ENCODE measurements at places on chromosomes 12 and 14.
A peak's percentile ranks its signal among the peaks of the same experiment; 100 is the strongest.

GRCh38 chr14:59627011-59627520, 50.5 kb upstream of the CCDC175 start:
- no peak for DNase-seq

DNA sequence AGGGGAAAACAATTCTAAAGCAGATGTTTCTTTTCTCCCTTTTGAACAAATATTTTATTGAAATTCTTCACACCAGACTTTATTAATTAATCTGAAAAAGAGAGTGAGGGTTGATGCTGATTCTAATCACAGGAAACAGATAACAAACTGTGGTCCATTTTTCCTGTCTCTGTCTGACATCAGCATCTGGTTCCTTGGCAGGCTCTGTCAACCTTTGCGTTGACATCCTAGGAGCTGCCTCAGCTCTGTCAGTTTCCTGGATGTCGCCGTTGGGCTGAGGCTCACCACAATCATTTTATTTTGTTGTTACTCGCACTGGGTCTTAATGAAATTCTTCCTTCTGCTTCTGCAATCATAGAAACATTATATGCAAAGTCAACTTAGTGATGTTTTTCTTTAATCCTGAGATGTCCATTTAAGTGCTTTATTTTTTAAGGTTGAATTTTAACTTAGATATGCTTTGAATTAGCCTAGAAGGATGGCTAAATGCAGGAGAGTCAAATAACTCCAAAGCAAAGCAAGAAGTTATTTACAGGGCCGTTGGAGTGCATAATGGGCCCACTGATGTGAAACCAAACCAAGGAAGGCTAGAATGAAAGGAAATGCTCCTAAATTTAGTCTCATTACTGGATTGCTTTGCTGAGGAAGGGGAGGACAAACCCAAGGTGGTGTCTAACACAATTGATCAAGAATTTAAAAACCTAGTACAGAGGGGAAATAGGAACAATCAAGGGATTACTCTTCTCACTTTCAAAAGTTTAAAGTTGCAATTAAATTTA, 542.4 kb downstream of the FLRT2 start:
- DNase-seq, result peak; percentile 17

GRCh38 chr14:83566567-83566966, 1963.4 kb upstream of the FLRT2 start:
- no peak for DNase-seq

DNA sequence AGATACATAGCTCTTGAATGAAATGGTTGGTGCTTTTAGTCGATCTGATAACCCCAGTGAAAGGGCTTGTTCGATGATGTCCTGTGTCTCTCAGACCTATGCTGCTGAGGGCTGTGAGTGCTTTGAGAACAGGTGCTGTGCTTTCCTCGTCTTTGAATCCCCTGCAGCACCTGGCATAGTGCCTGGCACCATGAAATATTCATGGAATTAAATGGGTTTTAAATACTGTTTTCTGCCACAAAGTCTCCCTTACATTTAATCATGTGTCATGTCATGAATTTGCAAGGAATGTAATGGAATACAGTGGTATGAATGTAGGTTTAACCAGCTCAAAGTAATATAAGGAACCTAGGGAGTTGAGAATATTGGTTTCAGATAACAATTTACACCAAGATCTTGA, 220.5 kb upstream of the PRICKLE1 start:
- no peak for DNase-seq

DNA sequence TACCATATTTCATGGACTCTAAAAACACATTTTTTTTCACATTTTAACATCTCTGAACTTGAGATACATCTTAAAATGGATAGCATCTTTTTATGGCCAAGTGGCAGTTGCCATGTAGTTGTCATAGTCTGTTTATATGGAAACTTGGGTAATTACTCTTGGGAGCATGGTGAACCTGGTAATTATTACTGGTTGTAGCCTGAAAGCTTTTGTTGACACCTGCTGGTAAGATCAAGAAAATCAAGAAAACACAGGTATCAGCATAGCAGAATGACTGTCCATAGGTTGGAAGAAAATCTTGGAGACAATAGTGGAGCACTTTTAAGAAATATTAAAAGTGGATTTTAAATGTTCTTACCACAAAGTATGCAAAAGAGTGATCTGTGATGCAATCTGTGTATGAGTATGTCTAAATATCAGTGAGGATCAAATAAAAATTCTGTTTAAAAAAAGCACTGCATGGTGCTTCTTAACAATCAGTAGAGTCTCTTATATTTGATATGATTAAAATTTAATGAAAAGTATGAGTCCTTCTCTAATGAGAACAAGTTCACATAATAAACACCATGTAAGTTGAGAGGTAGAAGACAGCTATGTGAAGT, 44.2 kb downstream of the TTC8 start:
- DNase-seq, result no peak

- no peak for DNase-seq
Measured at GRCh38 chr12:103455020-103455763, 40.6 kb downstream of the C12orf42 start.

DNA sequence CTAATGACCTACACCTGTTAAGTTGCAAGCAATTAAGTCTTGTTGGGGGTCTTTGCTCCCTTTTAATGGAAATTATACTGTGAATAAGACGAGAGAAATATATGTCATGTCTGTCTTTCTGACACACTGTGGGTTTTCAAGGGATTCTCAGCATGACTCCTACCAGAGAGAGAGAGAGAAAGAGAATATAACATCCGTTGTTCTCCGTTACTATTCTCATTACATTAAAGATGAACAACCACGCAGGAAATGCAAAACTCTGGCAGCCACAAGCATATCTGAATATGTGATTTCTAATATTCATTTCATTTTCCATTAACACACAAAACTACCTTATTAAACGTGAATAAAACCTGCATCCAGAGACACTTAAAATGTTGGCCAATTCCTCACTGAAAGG, 67.3 kb upstream of the EGLN3 start:
- no peak for DNase-seq

- no peak for DNase-seq
Measured at GRCh38 chr12:43099691-43100163, 452.3 kb downstream of the ADAMTS20 start.

DNA sequence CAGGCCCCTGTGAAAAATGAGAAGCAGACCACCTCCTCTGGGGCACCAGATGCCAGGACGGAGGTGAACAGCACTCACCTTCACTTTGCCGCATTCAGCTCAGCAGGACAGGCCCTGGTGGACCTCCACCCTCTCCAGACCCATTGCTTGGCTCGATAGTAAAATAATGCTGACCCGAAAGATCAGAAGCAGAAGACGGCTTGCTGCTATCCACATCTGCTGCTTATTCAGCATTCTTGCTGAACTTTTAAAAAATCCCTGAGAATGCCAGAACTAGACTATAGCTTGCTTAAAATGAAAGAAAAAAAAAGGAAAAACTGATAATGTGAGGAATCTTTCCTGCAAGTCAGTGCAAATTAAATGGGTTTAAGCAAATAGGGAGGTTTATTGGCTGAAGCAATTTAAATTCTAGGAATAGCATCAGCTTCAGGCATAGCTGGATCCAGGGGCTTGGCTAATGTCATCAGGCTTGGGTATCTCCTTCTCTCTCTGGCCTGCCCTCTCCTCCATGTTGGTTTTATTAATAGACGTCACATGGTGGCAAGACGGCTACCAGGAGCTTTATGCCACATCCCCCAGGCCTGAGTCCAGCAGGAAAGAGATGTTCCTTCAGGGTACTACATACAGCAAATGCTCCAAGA, 137.9 kb downstream of the SCARB1 start:
- DNase-seq, result no peak

GRCh38 chr14:31080056-31080455, 53.9 kb upstream of the STRN3 start:
- DNase-seq, result no peak

- no peak for DNase-seq
Measured at GRCh38 chr12:78290606-78291345, 460.1 kb downstream of the NAV3 start.

DNA sequence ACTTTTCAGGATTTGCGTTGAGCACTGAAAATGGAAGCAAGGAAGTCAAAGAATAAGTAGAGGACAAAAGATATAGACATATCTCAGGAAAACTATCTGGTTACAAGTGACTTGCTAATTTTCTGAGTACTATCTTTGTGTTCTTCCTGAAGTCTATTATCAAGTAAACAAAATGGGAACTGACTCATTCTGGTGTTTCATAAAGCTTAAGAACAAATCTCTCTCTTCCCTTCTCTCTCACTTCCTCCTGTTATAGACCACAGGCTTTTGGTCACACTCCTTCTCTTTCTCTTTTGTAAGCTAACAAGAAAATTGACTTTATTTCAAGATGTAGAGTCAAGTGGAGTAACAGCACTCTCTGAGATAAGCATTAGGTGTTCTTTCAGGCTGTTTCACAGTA, 406.6 kb upstream of the SYT1 start:
- DNase-seq, result no peak

- no peak for DNase-seq
Measured at GRCh38 chr14:58994130-58994529, 194.3 kb upstream of the DAAM1 start.

DNA sequence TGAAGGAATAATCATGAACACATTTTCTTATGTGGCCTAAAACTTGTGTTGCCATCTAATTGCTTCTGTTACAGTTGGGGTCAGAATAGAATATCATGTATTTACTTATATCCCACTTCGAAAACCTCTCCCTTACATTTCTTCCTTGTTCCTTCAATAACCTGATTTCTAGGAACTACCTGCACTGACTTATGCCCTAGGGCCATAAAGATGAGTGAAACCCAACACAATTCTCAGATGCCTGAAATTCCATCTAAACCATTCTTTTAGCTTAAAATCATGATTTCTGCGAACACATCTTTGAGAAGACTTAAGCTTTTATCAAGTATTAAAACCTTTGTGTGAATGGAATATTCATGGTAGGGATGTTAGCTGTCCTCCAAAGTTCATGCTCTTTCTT, 142.7 kb downstream of the SNAPC1 start:
- no peak for DNase-seq

DNA sequence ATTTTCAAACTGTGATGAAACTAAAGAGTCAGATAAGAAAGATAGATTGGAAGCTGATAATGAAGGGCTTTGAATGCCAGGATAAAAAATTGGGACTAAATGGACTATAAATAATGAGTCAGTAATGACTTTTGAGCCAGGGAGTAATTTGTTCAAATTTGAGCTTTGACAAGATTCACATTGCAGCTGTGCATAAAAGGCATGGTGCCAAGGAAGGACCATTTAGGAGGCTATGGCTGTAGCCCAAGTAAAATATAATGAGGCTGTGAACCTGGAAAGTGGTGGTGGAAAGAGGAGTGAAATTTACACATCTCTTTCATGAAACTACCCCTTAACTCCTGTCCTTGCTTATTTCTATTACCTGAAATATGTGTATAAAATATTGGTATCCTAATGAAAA, 218.5 kb downstream of the SLC6A15 start:
- DNase-seq, result no peak

GRCh38 chr12:24955389-24955788, 6.5 kb upstream of the BCAT1 start:
- no peak for DNase-seq

DNA sequence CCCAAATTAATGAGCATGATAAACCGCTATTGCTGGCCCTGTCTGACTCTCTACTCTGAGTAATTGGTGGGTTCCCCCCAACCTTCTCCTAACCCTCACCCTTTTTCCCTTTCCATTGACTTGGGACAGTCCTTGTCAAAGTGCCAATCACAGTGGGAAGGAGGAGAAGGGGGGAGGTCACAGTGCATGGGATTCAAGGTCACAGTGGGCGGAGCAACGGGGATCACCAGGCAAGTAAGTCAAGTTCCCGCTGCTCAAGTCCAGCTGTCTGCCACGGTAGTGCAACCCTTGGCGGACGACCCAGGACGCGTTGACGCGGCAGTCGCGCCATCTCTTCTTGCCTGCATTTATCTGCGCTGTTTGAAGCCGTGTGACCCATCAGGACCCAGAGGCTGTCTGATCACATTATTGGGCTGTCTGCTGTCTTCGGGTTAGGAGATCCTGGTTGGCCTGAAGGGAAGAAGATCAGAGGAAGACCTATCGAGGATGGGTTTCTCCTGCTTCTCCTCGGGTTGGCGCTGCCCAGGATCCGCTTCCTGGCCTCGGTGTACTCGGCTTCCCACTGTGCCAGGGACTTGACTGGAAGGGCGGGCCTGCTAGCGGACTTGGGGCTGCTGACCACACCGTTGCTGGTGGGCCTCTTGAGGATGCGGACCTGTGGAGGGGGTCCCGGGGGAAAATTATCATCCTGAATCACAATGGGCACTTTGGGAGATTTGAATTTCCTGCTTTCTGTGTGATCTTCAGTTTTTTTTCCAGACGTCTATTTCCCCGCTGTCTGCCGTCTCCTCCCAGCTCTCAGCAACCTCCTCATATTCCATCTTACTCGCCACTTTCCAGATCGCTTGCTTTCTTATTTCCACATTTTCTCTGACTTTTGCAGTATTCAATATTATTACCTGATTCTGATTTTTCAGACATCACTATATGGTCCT, 3.1 kb upstream of the MDM2 start:
- DNase-seq, result no peak

- DNase-seq, result no peak
Measured at GRCh38 chr14:88310449-88310848, 12.6 kb downstream of the KCNK10 start.

DNA sequence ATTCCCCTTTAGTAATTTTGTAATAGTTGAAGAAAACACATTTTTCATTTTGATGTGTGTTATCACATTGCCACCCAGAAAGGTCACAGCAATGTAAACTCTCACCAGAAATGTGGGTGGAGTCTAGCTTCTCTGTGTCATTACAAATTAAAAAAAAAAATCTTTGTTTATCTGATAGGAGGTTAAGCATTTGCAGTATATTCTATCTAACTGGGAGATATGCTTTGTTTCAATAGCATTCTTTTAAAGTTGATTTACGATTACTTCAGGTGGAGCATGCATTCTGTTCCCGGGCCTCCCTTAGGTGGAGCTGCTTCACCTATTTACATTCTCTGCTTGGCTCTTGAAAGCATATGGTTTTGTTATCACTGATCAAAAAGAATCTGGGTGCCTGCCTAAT, 7.8 kb downstream of the ADIPOR2 start:
- DNase-seq, result no peak

DNA sequence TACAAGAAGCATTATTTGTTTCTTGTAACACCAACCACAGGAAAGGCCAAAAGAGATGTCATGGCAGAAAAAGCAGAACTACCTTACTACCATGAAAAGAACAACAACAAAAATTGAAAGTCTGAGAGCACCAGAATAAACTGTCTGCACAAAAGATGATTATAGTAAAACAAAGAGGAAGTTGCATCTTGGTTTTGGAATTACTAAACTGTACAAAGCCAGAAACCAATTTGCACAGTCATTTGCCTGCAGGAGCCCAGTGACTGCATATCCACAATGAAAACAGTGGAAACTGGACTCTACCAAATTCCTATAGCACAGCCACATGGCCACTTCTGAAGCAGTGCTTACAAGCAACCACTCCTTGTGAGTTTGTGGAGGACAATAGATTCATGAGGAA, 276.2 kb downstream of the SSPN start:
- DNase-seq, result no peak

DNA sequence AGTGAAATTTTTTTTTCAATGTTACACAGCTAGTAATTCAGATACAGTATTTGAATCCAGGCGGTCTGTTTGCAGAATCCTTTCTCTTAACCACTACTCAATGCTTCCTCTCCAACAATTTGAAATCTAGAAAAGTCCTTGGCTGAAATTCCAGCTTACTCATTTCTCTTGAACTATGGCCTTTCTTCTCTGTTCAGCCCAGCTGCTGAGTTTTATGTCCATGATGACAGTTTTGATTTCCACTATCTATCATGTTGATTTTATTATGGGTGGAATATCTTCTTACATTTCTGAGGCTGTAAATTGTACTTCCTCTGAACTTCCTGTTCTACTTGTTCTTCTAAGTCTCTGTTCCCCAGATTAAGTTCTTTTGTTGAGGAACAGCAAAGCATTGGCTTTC, 315.3 kb downstream of the DIO2 start:
- DNase-seq, result no peak
